Left cardiac atrium (tissue), 4 donors: ENCODE measurements at places on chromosomes 12 and 14.

DNA sequence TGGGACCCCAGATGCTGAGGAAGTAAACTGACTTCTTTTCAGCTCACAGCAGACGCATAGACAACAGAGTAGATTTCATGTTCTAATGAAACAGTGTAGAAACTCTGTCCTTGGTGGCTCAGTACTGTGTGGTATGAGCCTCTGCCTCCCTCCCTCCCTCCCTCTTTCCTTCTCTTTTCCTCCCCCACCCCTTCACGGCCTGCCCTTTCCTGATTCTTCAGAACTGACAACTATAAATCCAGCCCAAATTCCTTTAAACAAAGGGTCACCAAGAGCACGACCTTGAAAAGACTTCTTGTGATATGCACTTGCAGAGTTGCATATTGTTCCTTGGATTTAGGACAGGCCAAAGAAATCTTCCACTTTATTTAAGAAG, 164.0 kb downstream of the ETV6 start:
- DNase-seq: no peak

DNA sequence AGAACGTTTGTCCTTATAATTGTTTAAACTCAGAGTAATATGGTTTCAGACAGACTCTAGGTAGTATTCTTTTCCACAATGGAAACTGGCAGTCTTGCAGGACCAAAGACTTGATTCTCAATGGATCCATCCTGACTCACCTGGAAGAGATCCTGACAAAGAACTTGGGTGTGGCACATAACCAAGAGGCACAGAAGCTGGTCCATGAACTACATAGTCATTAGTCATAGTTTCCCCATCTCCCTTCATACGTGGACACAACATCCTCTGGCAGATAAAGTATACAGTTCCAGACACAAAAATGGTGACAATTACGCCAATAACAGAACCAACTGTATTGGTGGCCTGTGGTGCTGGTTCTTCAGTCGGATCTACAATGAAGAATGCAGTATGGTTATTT, 55.8 kb downstream of the BCL2L14 start:
- no peak for DNase-seq

- no peak for DNase-seq
Measured at GRCh38 chr12:131066207-131066885, 112.6 kb downstream of the ADGRD1 start.

GRCh38 chr12:89999699-90000505, 291.3 kb upstream of the ATP2B1 start:
- DNase-seq: no peak

DNA sequence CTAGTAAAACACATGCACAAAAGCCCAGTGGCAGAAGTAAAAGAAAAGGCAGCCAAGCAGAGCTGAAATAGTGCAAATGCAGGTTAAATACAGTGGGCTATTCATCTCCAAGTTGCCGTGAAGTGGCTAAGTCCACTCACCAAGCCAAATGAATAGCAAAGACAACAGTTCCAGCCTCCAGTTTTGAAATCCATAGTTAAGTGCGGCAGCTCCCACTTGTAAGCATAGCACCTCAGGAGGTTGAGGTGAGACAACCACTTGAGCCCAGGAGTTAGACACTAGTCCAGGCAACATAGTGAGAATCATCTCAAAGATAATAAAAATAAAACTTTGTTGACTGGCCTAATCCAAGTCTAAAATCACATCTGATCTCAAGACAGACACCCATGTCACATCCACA, 9.8 kb upstream of the PHLDA1 start:
- no peak for DNase-seq
